ENCODE measurements at places on chromosomes 1 and 21. TPM values are rescaled to one million over a fixed set of nuclear protein-coding genes. Genes with fewer than 3 reads are reported as not detected.

CD5L gene
- polyA plus RNA-seq, result not detected

PGLYRP4 gene
- polyA plus RNA-seq, result not detected

DNAI4 gene
- polyA plus RNA-seq, result 12.7 TPM

CTTNBP2NL gene
- 47.2 TPM for polyA plus RNA-seq

SH2D2A gene
- polyA plus RNA-seq, result 0.76 TPM

CFAP107 gene
- 0.91 TPM for polyA plus RNA-seq

CSF3R gene
- 3.4 TPM for polyA plus RNA-seq

PTPRU gene
- polyA plus RNA-seq, result 20.1 TPM

TIMM17A gene
- polyA plus RNA-seq, result 64.1 TPM

LCE1D gene
- not detected for polyA plus RNA-seq

CGN gene
- 37.5 TPM for polyA plus RNA-seq

OR2T11 gene
- not detected for polyA plus RNA-seq

RGS18 gene
- 2.8 TPM for polyA plus RNA-seq

LEPR gene
- polyA plus RNA-seq, result 9.1 TPM

EFNA1 gene
- polyA plus RNA-seq, result 67.0 TPM

ESRRG gene
- polyA plus RNA-seq, result 49.6 TPM

CD247 gene
- 0.71 TPM for polyA plus RNA-seq

SGIP1 gene
- polyA plus RNA-seq, result 12.8 TPM

OVAAL gene
- polyA plus RNA-seq, result not detected

NLRP3 gene
- 1.1 TPM for polyA plus RNA-seq

CHRNB2 gene
- 0.60 TPM for polyA plus RNA-seq

LDLRAD2 gene
- 5.5 TPM for polyA plus RNA-seq

ADAMTS5 gene
- 24.7 TPM for polyA plus RNA-seq

CFHR3 gene
- 1.2 TPM for polyA plus RNA-seq

SH3BGR gene
- 5.7 TPM for polyA plus RNA-seq

RSPH1 gene
- 13.4 TPM for polyA plus RNA-seq

OR2L13 gene
- polyA plus RNA-seq, result not detected

RCC1 gene
- polyA plus RNA-seq, result 31.5 TPM

C1QC gene
- polyA plus RNA-seq, result 15.1 TPM

EFNA3 gene
- 7.5 TPM for polyA plus RNA-seq

PSMD4 gene
- 135 TPM for polyA plus RNA-seq

RAB42 gene
- 3.2 TPM for polyA plus RNA-seq

LYPD8 gene
- not detected for polyA plus RNA-seq

KCNT2 gene
- 10.1 TPM for polyA plus RNA-seq

TRIM67 gene
- polyA plus RNA-seq, result 0.06 TPM

OR10J1 gene
- polyA plus RNA-seq, result not detected

HCRTR1 gene
- not detected for polyA plus RNA-seq

GNAT2 gene
- polyA plus RNA-seq, result not detected

IGSF5 gene
- 0.86 TPM for polyA plus RNA-seq

OR2AK2 gene
- polyA plus RNA-seq, result not detected

ERG gene
- polyA plus RNA-seq, result 20.3 TPM

GUCA2B gene
- not detected for polyA plus RNA-seq

EDARADD gene
- 7.4 TPM for polyA plus RNA-seq

All from right renal pelvis (tissue), 4 donors.